ENCODE measurements at places on chromosomes 4 and X. TPM values are rescaled to one million over a fixed set of nuclear protein-coding genes. Genes with fewer than 3 reads are reported as not detected.

ZCCHC12 gene
- not detected for total RNA-seq

TEX11 gene
- total RNA-seq = not detected

KIAA1210 gene
- total RNA-seq = not detected

CXCR3 gene
- total RNA-seq = not detected

CTAG1B gene
- not detected for total RNA-seq

HS6ST2 gene
- not detected for total RNA-seq

OPN1MW3 gene
- not detected for total RNA-seq

ARHGAP24 gene
- total RNA-seq = 230 TPM

MTMR8 gene
- total RNA-seq = 2.1 TPM

MAGEA2B gene
- total RNA-seq = not detected

NAP1L2 gene
- total RNA-seq = 2.0 TPM

EGFL6 gene
- total RNA-seq = not detected

BEND2 gene
- not detected for total RNA-seq

USP17L10 gene
- not detected for total RNA-seq

PPP2R2C gene
- total RNA-seq = under 0.01 TPM

CHRDL1 gene
- total RNA-seq = not detected

FGFR3 gene
- 0.29 TPM for total RNA-seq

CSN1S1 gene
- not detected for total RNA-seq

SSX7 gene
- not detected for total RNA-seq

FMR1NB gene
- not detected for total RNA-seq

CWH43 gene
- total RNA-seq = not detected

CPLX1 gene
- total RNA-seq = 0.13 TPM

PAPSS1 gene
- 97.6 TPM for total RNA-seq

ADH7 gene
- not detected for total RNA-seq

MEPE gene
- not detected for total RNA-seq

VCX3B gene
- not detected for total RNA-seq

SORBS2 gene
- total RNA-seq = 43.1 TPM

DDX53 gene
- not detected for total RNA-seq

TCEAL6 gene
- not detected for total RNA-seq

KLKB1 gene
- total RNA-seq = not detected

SMIM10L2A gene
- total RNA-seq = 0.53 TPM

ATOH1 gene
- total RNA-seq = not detected

USP26 gene
- not detected for total RNA-seq

ANKRD37 gene
- total RNA-seq = 9.6 TPM

GYPB gene
- total RNA-seq = not detected

MAD2L1 gene
- 54.9 TPM for total RNA-seq

UBQLN2 gene
- 16.2 TPM for total RNA-seq

FAM184B gene
- total RNA-seq = under 0.01 TPM

GPR82 gene
- not detected for total RNA-seq

RAB39B gene
- not detected for total RNA-seq

SMIM31 gene
- total RNA-seq = not detected

PTTG2 gene
- not detected for total RNA-seq

Data from thoracic aorta endothelial cell (primary cell).